Esophagus squamous epithelium (tissue), 5 donors: ENCODE measurements at places on chromosomes 4 and X.

DNA sequence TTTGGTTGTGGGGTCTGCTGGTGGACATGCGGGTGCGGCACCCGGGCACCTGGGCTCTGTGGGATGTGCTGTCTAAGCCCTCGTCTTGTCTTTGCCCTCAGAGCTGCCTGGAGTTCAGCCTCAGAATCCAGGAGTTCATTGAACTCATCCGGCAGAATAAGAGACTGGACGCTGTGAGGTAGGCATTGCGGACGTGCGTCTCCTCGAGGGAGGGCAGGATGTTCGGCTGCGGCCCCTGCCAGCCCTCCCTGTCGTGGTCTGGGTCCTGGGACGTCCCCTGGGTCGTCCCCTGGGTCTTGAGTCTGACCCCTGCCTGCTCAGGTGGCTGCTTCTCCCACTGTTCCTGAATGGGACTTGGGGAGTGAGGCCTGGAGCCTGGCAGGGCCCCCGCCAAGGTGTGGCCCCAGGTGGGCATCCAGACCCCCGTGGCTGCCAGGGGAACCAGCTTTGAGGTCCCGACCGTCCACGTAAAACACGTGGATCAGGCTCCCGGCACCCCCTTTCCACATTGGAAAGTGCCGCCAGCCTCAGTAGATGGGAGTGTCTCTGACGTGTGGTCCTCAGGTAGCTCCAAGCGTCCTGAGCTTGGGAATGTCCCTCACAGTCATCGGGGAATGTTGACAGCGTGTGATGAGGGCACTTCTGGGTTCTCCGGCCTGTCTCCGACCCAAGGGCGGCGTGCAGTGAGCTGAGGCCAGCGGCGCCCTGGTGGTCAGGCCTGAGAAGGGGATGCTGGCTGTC, 19.3 kb upstream of the UVSSA start:
- peaks cover 24% of the 10 kb centered on the region for H3K36me3 ChIP-seq
- no peak overlapping the region for H3K27ac ChIP-seq
- DNase-seq, result no peak
- no peaks in the 10 kb centered on the region for H3K27me3 ChIP-seq
- H3K4me3 ChIP-seq, result no peak overlapping the region

DNA sequence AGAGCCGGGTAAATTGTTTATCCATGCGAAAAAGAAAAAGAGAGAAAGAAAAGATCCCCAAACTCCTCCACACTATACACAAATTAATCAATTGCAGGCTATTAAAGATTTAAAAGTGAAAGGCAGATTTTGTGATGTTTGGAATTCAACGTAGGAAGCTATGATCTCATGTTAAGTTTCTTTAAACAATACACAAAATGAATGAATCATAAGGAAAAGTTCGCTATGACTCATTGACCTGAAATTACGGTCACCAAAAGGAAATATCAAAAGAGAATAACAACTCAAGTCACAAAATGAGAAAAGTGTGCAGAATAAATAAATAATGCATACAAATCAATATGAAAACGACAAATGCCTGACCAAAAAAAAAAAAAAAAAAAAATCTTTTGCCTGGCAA, 28.6 kb downstream of the CLNK start:
- no peak for DNase-seq
- H3K27me3 ChIP-seq, result no peaks in the 10 kb centered on the region
- no peak overlapping the region for H3K4me3 ChIP-seq
- no peaks in the 10 kb centered on the region for H3K4me1 ChIP-seq

GRCh38 chrX:123964156-123964834, 2.8 kb downstream of the STAG2 start:
- H3K4me1 ChIP-seq, result peaks cover 41% of the 10 kb centered on the region
- H3K27ac ChIP-seq, result no peak overlapping the region

GRCh38 chr4:184196730-184197385, 20.8 kb downstream of the ENPP6 start:
- H3K27me3 ChIP-seq, result no peaks in the 10 kb centered on the region
- H3K27ac ChIP-seq, result no peak overlapping the region
- no peak for DNase-seq
- no peaks in the 10 kb centered on the region for H3K4me1 ChIP-seq
- H3K36me3 ChIP-seq, result no peaks in the 10 kb centered on the region
- H3K4me3 ChIP-seq, result no peak overlapping the region
